ENCODE measurements at places on chromosomes 2 and 18. TPM values are rescaled to one million over a fixed set of nuclear protein-coding genes. Genes with fewer than 3 reads are reported as not detected.

LHCGR gene
- not detected for total RNA-seq

DSC1 gene
- total RNA-seq = not detected

PRSS56 gene
- total RNA-seq = not detected

PLEKHH2 gene
- total RNA-seq = 0.12 TPM

RAPGEF4 gene
- 0.31 TPM for total RNA-seq

LRATD1 gene
- total RNA-seq = not detected

CD8B2 gene
- 0.54 TPM for total RNA-seq

TNFRSF11A gene
- 22.9 TPM for total RNA-seq

CPS1 gene
- 0.18 TPM for total RNA-seq

PARD3B gene
- total RNA-seq = 0.26 TPM

SLC25A12 gene
- total RNA-seq = 34.6 TPM

ZEB2 gene
- total RNA-seq = 27.8 TPM

PTPN4 gene
- total RNA-seq = 28.3 TPM

DSG2 gene
- total RNA-seq = 0.18 TPM

LYG1 gene
- 1.5 TPM for total RNA-seq

GDF7 gene
- 0.10 TPM for total RNA-seq

IL18RAP gene
- 37.1 TPM for total RNA-seq

ANKRD36 gene
- total RNA-seq = 36.7 TPM

OR6B2 gene
- not detected for total RNA-seq

LRRC30 gene
- not detected for total RNA-seq

SIGLEC15 gene
- not detected for total RNA-seq

MOGAT1 gene
- total RNA-seq = not detected

CPO gene
- not detected for total RNA-seq

RASGRP3 gene
- total RNA-seq = 3.6 TPM

GALNT1 gene
- 58.6 TPM for total RNA-seq

GPR17 gene
- total RNA-seq = not detected

RAX gene
- not detected for total RNA-seq

GALR1 gene
- total RNA-seq = not detected

KCNJ13 gene
- not detected for total RNA-seq

POTEI gene
- not detected for total RNA-seq

ANKRD53 gene
- not detected for total RNA-seq

CCDC74B gene
- 1.8 TPM for total RNA-seq

RFX8 gene
- total RNA-seq = 1.2 TPM

NT5DC4 gene
- total RNA-seq = not detected

LOXHD1 gene
- not detected for total RNA-seq

SP100 gene
- total RNA-seq = 161 TPM

RAD51AP2 gene
- total RNA-seq = not detected

Data from activated T-helper 1 cell treated with anti-CD3 and anti-CD28 coated beads, Interleukin-12 subunit alpha, Interleukin-12 subunit beta, Interleukin-2, Interleukin-4 antibody, amounts not matched to agents 30 ng/mL and 10 ng/mL and 1 ng/mL, durations not matched to agents 14 hours and 24 hours and 36 hours (primary cell).